ENCODE measurements at places on chromosomes 3 and 15.
A peak's percentile ranks its signal among the peaks of the same experiment; 100 is the strongest.

- peak; percentile 48 for DNase-seq
Measured at GRCh38 chr3:176430244-176431037, 766.8 kb downstream of the TBL1XR1 start.

DNA sequence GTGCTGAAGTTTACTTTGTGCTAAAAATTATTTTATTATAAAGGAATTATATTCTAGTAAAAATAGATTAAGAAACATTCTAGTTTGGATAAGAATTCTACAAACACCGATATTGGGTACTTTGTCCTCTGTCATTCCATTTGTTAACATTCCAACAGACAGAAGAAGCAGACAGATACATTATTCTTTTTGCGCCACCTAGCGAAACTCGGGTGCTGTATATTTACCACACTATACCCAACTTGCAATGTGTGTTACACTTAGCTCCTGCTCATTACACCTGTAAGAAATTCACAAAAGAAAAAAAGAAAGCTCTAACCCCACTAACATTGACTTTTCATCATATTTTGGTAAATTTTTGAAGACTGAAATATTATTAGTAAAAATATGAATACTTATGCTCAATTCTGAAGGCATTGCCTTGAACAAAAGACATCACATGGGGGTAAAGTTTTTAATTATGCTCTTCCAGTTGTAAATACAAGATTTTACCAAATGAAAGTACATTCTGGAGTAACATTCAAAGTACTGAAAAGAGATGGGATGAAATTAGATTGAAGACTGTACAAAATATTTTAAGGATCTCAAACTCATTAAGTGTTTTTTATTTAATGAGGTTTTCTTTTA lies 136.5 kb upstream of the MLF1 start:
- peak; percentile 82 for DNase-seq

DNA sequence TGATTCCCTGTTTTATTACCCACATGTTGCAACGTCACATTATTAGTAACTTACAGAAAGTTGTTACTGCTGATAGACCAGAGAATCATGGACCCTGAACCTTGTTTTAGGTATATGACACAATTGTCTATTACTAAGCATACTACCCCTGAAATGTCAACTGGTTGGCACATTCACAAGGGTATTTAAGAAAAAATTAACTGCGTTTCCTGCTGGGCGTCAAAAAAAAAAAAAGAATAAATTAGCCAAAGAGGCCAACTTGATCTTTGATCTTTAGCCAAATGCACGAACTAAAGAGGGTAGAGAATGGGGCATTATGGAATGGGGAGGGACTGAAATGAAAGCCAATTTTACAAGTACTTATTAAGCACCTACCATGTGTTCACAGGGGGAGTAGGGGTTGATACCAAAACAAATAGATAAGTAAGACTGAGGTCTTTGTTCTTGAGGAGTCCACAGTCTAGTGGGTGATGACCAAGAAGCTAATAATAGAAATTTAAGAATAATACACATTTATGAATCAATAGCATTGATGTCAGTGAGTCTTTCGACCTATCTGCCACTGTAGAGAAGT lies 17.8 kb upstream of the MUC13 start:
- DNase-seq, result no peak

DNA sequence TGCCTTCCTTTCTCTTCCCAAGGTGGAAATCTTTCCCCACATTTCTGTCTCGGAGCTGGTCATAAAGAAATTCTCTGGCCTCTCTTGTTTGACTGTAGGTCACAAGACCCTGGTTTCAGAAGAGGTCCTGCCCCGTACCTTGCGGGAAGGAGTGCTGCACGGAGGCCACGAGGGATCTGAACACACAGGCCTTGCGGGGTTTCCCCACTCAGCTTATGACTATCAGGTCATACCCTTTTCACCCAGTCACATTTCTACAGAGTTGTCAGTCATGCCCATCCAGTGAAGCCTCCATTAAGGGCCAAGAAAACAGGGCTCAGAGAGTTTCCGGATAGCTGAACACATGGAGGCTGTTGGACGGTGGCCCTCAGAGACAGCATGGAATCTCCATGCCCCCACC lies 54.7 kb upstream of the ATP13A3 start:
- DNase-seq, result no peak

GRCh38 chr15:25171111-25171811 lies 216.5 kb downstream of the SNRPN start:
- peak; percentile 2 for DNase-seq

DNA sequence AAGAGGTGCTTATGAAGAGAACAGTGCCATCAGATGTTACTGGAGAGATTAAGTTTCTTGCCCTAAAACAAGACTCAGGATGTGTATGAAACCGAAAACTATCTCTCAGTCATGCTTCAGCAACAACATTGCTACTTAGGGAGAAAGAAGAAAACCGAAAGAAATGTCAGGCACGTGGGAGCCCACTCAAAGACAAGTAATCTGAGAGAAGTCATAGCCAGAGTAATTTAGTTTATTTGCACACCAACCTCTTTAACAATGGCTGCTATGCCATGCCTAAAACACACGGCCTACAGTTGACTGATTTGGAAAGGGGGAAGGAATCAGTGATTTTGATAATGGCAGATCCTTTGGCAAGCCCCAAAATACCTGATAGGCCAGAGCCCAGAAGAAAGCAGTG lies 162.9 kb downstream of the TIGIT start:
- DNase-seq, result no peak

DNA sequence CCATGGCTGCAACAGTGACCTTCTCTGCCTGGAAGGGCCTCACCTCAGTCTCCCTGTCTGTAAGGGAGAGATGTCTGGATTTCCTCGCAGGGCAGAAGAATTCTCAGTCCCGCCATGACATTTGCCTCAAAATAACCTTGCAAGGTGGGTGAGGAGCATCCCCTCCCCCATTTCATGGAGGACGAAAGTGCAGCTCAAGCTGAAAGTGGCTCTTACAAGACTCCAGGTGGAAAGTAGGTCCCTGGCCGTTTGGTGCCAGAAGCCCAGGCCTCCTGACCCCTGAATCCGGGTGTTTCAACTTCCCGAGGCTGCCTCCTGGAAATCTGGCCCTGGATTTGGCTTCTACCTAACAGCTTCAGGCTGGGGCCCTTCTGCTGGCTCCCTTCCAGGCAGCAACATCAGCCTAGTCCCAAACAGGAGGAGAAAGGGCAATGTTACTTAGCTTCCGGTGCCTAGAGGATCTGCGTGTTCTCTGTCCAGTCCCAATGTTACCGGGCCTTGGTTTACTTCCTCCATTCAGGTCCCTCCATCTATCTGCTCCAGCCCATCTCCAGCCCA lies 769 bp upstream of the CSPG4 start:
- no peak for DNase-seq

GRCh38 chr3:34793057-34793456 lies 846.3 kb upstream of the ARPP21 start:
- no peak for DNase-seq

- no peak for DNase-seq
Measured at GRCh38 chr3:45568848-45569762, 25.4 kb upstream of the LIMD1 start.

DNA sequence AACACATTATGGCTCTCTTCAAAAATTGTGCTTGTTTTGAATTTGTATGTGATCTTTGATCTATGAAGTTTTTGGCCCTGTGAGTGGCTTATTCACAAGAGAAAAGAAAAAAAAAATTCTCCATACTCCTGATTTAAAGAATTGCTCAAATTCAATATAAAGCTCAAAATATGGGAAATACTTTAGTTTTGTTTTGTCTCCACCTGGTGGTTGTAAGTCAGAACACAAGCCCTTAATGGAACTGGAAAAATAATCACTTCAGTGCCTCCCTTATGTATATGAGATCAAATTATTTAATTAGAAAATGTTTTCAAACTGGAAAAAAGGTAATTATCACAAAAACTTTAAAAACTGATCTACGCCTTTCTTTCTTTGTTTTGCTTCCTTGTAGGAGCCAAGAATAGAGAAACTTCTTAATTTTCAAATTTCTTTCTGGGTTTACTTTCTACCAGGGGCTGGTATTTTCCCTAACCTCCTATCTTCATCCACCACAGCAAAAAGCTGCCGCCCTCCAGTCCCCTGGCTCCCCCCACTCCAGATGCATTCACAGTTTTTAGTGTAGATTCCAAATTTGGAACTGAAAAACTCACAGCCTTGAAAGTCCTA lies 50.6 kb downstream of the SERP1 start:
- peak; percentile 58 for DNase-seq

DNA sequence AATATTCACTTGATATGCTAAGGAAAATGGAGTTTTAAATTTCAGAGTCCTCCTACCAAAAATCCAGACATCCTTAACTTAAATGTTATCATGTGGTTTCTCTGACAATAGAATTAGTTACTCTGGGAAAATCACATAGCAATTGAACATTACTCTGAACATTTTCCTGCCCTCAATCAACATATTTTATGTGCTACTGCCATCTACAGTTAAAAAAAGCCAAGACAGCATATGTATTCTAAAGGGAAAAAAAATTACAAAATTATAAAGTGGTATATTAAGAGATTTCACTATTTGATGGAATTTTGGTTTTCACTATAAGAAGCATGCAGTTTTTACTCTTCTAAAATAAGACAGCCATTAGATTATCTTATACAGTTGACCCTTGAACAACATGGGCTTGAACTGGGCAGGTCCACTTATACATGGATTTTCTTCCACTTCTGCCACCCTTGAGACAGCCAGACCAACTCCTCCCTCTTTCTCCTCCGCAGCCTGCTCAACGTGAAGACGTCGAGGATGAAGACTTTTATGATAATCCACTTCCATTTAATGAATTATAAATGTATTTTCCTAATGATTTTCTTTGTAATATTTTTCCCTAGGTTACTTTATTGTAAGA lies 122.3 kb downstream of the ATP1B3 start:
- no peak for DNase-seq

DNA sequence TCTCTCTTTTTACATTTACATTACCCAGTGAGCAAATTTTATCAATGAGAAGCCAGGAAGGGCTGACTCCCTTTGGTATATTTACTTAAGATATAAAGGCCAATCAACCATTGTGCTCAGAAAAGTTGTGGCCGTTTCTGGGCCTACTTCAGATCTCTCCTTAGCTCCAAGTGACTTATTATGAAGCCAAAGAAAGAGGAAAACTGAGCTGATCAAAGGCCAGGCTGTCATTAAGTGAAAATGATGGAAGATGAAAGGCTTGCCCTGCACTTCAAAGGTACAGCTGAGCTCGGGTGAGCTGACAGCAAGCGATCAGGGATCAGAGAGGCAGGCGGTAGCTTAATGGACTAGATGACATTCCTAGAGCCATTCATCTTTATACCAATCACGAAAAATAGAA lies 24.8 kb downstream of the VGLL4 start:
- peak; percentile 46 for DNase-seq

DNA sequence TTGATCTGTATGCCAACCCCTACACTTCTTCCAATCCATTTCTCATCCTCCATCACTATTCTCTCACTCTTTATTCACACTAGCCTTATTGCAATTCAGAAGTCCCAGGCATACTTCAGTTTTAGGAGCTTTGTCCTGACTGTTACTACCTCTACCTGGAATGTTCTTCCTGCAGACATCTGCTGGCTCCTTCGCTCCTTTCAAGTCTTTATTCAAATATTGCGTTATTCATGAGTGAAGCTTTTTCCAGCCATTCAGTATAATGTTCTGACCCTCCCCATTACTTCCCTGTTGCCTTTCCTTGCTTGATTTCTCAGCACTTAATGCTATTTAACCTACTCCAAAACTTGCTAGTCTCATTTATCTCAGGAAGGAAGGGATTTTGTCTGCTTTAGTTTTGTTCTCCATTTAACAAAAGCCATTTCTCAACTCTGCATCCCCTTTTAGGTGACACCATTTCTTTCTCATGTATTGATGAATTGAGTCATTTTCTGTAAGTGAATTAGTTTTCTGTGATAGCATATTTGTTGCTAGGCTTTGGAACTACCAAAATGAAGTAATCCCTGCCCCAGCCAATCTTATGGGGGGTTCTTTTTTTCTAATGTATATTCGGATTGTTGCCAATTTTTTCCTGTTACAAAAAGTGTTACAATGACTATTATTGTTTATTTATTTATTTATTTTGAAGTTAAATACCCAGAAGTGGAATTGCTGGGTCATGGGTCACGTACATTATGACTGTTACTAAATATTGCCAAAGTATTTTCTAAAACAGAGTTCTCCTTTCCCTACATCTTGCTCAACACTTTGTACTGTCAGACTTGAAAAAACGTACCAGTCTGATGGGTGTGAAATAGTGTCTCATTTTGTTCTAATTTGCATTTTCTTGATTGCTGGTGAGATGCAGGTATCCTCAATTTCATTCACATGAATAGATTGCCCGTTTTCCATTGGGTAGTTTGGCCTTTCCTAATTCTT lies 9.4 kb downstream of the ATP11B start:
- DNase-seq, result no peak

DNA sequence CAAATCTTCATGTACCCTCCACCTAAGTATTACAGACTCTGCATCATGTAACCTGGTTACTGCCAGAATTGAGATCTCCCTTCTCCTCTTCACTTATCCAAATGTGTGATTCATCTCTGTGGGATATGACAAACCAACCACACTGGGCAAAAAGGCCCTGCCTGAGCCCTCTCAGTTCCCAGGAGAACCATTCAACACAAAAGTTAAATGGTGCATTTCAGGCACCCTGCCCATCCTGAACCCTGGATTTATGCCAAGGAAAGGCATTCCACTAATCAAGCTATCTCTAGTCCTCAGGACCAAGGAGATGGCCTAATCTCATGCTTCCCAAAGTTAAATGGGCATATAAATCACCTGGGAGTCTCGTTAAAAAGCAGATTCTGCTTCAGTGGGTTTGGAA lies 108.5 kb downstream of the TNIK start:
- no peak for DNase-seq

GRCh38 chr3:166462891-166463470 lies 625.8 kb upstream of the BCHE start:
- DNase-seq, result no peak

GRCh38 chr15:57079931-57080620 lies 161.6 kb downstream of the TCF12 start:
- no peak for DNase-seq

GRCh38 chr15:27576576-27576975 lies 522.5 kb downstream of the OCA2 start:
- DNase-seq, result no peak

DNA sequence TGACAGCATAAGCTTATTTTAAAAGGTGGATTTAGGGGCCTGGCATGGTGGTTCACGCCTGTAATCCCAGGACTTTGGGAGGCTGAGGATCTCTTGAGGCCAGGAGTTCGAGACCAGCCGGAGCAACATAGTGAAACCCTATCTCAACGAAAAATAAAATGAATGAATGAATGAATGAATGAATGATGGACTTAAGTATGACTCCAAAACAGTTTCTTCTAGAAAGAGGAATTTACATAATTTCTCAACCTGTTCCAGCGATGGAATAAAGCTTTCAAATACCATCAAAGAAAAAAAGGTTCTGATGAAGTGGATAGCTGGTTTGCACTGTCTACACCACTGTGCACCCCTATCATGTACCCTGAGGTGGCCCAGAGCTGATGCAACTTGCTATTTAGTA lies 20.1 kb upstream of the NR2C2 start:
- DNase-seq, result no peak

All from hepatocyte (in vitro differentiated cells).